ENCODE measurements at places on chromosomes 11 and 22.

DNA sequence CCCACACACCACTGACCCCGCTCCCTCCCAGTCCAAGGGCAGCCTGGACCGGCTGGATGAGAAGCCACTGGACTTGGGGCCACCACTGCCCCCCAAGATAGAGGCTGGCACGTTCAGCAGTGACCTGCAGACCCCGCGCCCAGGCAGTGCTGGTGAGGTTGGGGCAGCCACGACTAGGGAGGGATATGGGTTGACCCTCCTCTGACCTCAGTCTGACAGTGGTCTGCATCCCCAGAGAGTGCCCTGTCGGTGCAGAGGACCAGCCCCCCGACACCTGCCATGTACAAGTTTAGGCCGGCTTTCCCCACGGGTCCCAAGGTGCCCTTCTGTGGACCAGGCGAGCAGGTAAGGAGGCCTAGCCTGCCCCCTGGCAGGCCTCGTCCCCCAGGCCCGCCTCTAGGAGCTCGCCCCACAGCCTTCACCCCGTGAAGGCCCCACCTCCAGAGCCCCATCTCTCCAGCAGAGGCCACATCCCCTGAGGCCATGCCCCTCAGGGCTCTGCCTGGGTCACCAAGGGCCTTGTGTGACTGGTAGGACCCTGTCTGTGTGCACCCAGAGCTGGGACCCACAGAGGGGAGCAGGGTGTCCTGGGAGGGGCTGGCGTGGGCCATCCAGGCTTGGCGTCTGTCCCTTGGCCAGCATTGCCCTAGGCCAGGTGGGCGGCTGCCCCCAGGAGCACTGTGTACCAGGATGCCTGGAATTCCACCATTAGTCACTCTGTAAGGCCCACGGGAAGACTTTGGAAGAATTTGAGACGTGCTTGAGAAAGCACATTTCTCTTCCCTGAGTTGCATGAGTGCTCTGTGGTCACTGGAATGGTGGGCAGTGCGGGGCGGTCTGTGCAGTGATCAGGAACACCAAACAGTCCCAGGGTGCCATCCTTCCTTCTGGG, 9.4 kb downstream of the CCDC188 start:
- no peak for DNase-seq

DNA sequence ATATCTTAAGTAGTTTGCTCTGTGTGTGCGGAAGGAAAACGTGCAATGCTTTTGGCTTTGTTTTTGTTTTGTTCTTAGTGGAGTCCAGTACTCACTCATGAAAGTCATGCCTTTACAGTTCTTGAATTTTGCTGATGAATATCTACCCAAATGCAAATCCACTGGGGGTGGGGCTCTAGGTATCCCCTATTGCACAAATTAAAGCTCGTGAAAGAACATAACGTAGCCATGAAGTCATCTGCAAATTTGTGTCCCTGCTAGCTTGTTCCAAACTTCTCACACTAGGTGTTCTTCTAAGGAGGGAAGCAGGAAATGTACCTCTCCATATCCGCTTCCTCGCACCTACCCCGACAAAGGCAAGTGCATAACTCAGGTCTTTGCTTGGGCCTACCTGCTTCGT, 118.9 kb downstream of the MICAL3 start:
- DNase-seq: no peak

GRCh38 chr11:14258221-14258935, 100.6 kb downstream of the RRAS2 start:
- DNase-seq: no peak

DNA sequence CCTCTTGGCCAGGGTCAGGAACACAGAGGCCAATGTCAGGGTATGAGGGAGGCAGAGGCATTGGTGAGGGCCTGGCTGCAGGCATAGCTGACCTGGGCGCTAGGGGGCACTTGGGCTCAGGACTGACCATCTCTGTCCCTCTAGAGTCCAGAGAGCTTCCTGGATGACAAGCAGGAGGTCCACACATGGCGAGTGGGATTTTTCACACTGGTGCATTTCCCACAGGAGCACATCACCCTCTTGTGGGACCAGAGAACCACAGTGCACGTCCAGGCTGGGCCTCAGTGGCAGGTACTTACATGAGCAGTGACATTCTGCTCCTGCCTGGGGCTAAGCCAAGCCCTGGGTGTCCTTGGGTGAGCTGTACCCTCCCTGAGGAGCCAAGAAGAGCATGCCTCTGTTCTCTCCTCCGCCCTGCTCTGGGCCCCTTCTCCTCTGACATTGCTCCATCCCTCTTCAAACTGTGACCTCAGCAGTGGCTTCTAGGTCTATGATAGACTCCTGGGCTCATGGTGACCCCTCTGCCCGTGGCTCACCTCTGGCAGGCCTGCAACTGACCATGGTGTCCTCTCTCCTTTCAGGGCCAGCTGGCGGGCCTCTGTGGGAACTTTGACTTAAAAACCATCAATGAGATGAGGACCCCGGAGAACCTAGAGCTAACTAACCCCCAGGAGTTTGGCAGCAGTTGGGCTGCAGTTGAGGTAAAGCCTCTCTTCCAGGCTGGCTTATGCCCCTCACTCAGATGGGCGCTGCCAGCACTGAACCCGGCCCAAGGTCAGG, 46.6 kb downstream of the OTOG start:
- peak; percentile 20 for DNase-seq

- DNase-seq: no peak
Measured at GRCh38 chr11:73340164-73340563, 32.1 kb downstream of the ARHGEF17 start.

DNA sequence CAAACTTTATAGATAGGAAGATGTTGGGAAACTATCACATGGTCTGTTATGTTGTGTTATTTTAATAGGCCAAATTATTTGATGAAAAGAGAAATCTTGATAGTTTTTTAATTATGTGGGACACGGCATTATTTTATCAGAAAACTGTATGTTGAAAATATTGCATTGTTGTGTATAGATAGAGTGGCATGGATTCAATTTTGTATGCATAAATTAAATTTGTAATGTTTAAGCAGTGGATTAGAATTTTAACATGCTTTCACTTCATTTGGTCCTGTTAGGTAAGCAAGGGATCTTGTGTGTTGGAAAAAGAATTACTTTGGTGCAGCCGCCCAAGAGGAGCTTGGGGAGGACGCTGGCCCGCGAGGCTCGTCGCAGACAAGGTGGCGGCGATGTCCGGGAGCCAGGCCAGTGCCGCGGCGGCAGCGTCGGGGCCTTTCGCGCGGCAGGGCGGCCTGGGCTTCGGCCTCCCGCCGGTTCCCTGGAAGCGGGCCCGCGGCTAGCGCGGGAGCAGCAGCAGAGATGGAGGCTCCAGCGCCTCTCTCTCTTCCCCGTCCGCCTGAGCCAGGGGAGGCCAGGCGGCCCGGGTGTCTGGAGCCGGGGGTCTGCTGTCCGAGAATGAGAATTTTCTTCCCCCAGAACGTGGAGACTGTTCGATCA, 82.7 kb downstream of the GGT1 start:
- no peak for DNase-seq

GRCh38 chr11:32006799-32007388, 84.0 kb upstream of the RCN1 start:
- DNase-seq: no peak

GRCh38 chr22:22073769-22074561, 91.4 kb upstream of the TOP3B start:
- DNase-seq: no peak

- no peak for DNase-seq
Measured at GRCh38 chr11:34623463-34623862, 2.6 kb downstream of the EHF start.

Data from ecto neural progenitor cell (in vitro differentiated cells).